ENCODE measurements at places on chromosomes 4 and X.

DNA sequence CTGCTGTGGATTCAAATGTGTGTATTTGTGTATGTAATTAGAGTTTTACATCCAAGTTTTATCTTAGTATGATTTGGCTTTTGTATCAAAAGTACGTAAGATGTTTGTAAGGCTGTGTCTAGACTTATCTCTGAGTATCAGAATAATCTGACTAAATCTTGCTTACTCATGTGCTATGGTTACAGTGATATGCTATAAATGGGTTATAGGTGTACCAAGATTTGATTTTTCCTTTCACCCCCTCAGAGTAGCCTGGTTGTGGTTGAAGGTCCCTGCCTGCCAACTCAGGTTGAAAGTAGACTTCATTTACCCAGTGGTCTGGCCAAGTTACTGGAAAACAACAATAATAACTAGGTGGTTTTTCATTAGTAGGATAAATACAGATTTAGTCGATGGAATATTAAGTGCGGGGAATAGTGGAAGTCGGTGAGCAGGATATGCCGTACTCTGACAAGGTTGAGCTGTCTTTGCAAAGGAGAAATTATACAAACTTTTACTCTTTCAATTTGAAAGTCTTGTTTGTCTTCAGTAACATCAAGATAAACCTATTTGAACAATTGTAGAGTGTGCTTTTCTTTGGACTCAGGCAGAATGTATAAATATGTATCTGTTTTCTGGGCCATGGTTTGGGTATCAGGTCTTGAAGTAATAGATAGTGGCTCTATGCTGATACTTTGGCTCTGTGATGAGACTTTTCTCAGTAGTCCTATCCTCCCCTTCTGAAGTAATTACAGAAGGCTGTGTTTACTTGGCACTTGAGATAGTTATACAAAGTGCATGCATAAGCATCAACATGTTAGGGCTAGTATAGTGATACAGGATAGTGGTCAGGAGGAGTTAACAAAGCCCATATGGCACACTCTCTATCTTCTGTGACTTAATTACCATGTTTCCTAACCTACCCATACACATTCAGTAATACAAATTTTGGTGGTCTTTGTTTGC lies 23.7 kb downstream of the BMP2K start:
- no peak for DNase-seq

GRCh38 chr4:189021831-189022230 lies 882.6 kb downstream of the TRIML1 start:
- DNase-seq = no peak

DNA sequence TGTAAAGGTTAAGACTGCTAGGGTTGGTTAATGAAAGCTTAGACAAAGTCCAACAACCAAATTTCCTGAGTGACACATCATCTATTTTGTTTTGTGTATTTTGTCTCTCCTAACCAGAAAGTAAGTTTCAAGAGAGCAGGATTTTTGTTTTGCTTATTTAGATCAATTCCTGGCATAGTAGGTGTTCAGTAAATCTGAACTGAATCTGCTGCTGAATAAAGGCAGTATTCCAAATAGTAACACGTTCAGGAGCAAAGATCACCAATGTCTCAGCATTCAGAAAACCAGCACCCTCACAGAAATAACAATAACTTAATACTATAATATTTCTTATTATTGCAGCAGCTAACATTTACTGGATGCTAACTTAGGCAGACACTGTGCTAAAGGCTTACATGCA lies 12.2 kb downstream of the FBXW7 start:
- DNase-seq = no peak

- DNase-seq = no peak
Observed at GRCh38 chrX:108165383-108166111, 74.0 kb downstream of the ATG4A start.

Measured in sciatic nerve (tissue), 2 donors.